ENCODE measurements at places on chromosomes 7 and 10.

DNA sequence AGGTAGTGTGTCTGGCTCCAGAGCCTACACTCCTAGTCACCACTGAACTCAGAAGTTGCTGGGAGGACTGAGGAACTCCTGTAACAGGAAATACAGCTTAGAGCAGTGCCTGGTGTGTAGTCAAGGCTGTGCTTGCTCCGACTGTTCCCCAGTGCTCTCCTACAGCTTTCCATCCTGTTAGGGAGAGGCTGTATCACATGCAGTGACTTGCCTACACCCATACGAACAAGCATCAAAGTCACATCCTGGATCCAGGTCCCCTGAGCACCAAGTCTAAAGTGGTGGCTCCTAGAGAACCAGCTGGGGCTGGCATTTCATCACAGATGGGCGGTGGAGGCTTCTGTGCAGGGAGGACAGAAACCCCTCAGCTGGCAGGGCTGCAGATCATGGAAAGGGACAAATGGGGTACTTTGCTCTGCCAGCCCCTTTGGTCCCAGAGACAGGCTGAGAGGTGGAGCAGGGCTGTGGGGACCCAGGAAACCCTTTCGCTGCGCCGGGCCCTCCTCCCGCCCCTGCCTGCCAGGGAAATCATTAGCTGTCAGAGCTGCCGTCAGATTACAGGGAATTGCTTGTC lies 7.7 kb downstream of the ASB10 start:
- no peak for DNase-seq

DNA sequence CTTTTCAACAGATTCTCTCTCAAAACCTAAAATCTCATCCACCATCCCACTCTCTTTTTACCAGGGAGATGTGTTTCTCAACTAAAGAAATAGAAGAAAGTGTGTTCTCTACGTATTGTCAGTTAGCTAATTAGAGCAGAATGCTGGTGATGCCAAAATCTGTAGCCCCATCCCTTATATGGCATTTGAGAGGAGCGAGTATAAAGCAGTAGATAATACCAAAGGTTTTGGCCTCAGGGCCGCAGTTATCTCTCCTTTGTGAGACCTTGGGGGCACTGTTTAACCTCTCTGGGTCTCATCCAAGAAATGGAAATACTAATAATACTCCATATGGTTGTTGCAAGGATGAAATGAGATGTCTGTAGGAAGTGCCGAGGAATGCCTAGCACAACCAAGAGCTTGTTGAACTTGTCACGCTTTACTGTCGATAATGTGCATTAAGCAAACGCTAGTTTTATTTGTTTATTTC lies 456 bp upstream of the DLD start:
- DNase-seq = peak; percentile 70

DNA sequence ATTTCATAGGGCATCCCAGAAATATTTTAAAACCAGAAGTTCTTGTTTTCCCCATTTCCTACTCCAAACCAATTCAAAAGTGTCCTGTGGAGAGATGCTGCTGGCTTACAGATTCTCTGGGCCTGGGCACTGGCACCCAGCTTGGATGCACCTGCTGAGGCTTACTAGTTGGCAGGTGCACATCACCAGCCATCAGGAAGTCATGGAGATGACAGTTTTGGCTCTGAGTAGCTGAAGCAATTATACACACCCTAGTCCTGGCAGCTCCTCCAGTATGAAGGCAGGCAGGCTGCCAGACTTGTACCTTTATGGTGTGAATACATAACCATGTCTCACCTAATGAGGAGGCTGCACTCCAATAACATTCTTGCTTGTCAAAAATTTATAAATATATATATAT lies 276.6 kb upstream of the GHITM start:
- no peak for DNase-seq

GRCh38 chr7:44974549-44974948 lies 4.3 kb downstream of the MYO1G start:
- no peak for DNase-seq

DNA sequence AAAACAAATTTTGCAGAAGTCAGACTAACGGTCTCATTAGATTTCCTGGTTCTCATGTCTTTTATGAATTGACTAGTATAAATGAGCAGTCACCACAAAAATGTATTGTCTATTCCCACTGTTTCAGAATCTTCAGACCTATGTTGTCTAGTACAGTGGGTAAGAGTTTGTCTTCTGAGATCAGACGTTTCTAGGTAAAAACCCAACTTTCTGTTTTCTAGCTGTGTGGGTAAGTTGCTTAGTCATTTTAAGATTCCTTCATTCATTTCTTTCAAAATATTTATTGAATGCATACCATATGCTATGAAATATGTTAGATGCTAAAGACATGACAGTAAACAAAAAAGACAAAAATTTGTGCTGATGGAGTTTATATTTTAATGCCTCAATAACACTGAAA lies 156.3 kb downstream of the POLR1F start:
- DNase-seq = no peak

DNA sequence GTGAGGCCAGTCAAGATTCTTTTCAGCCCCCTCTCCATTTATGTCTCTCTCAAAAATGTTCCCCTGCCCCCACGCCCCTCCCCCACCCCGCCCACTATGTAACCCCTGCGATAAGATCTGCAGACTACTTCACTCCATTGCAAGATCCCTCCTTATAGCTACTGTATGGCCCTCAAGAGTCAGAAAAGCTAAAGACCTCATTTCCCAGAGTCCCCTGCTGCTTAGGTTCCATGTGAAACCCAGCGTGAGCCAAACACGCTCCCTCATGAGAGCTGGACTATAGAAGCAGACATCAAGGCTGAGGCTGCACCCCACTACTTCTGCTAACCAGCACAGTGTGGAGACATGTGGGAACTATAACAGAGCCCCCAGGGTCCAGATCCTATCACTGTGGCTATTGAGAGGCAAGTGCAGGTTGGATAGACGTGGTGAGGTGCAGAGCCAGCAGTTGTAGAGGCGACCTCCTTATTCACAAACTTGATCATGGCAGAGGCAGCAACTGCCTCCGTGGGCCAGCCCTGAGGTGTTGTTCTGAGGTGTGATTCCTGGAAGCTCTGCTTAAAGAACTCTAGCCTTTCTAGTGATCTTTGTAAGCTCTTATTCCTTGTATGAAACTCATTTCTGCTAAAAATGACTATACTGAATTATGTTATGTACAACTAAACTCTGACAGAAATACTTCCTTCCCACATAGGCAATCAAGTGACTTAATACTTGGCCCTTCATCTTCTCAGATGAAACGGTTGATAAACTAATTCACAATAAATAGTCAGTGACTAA lies 117.0 kb upstream of the ARID5B start:
- no peak for DNase-seq

- peak; percentile 2 for DNase-seq
Measured at GRCh38 chr7:90119178-90119971, 34.9 kb upstream of the STEAP1 start.

DNA sequence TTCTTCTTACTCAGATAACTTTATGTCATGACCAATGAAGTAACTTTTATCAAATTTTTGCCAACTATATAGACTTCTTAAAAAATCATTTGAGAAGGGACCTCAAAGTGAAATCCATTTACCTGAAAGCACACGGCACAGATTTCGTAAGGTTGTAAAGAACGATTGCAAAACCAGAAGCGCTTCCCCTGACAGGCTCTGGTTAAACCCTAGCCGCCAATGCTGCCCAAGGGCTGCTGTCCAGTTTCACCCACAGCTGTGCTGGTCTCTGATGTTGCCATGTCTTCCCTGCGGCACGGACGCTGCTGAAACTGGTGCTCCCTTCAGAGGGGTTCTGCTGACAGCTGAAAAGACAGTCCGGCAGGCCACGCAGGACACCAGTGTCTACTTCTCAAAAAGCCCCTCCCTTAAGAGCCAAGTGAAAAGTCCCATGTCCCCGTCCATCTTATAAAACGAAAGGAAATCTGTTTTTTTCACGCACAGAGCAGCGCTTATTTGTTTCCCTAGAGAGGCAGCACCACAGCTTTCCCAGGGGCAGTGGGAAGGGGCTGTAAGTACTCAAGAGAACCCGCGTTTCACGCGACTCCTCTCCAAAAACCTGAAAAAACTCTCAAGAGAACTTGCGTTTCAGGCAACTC lies 32.5 kb downstream of the GNA12 start:
- no peak for DNase-seq

DNA sequence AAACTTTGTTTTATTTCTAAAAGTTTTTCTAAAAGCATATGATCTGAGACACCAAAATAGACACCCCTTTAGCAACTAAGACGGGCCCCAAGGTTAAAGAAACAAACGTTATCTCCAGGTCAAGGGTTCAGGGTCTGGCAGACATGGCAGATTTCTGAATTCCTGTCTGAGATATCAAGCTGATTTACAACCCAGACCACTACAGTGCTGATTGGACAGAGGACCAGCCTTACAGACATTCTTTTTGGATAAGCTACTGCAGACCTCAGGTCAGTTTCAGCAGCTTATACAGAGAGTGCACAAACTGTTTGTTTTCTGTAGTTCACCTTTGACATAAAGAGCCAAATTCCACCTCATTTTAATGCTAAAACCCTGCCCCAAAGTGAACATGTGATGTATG lies 34.8 kb downstream of the SVOPL start:
- DNase-seq = no peak

DNA sequence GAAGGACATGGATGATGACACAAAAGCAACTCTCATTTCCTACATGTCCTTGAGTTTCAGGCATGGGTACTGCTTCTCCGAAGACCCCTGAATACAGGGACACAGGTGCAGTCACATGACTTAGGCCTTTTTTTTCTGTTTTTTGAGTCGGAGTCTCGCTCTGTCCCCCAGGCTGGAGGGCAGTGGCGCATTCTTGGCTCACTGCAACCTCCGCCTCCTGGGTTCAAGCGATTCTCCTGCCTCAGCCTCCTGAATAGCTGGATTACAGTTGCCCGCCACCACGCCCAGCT lies 26.8 kb downstream of the IFT22 start:
- DNase-seq = no peak

- DNase-seq = peak; percentile 47
Measured at GRCh38 chr7:138468244-138469123, 8.4 kb downstream of the TRIM24 start.

Data from NCI-H510A treated with DMSO at 0.1 percent for 48 hours (cell line).